ENCODE measurements at places on chromosomes 5 and 9. TPM values are rescaled to one million over a fixed set of nuclear protein-coding genes. Genes with fewer than 3 reads are reported as not detected.

The SFXN1 gene
- 44.3 TPM for total RNA-seq

The CDO1 gene
- total RNA-seq = 29.8 TPM

The IER5L gene
- 30.7 TPM for total RNA-seq

The SPATA31A3 gene
- not detected for total RNA-seq

The CDH12 gene
- 0.14 TPM for total RNA-seq
